Osteocyte (in vitro differentiated cells): ENCODE measurements at places on chromosomes 13 and 19.

DNA sequence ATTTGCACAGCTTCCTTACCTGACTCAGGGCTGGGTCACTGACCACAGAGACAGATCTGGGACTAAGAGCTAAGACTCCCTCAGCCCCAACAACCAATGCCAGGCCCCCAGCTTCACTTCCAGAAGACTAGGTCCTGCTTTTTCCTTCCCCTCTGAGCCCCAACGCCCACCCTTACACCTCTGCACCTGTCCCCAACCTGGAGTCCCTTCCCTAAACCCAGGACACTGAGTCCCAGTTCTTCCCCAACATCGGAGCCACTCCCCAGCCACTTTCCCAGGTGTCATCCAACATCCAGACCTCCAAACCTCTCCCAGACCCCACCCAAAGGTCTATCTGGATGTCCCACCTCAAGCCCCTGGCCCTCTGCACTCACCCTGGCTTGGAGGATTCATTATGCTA is 2.9 kb downstream of the FCER2 start:
- no peak for DNase-seq

GRCh38 chr13:98473135-98473787 is 103.6 kb downstream of the STK24 start:
- DNase-seq = no peak

- DNase-seq = peak; percentile 62
Measured at GRCh38 chr13:110657196-110657595, 41.9 kb downstream of the NAXD start.

DNA sequence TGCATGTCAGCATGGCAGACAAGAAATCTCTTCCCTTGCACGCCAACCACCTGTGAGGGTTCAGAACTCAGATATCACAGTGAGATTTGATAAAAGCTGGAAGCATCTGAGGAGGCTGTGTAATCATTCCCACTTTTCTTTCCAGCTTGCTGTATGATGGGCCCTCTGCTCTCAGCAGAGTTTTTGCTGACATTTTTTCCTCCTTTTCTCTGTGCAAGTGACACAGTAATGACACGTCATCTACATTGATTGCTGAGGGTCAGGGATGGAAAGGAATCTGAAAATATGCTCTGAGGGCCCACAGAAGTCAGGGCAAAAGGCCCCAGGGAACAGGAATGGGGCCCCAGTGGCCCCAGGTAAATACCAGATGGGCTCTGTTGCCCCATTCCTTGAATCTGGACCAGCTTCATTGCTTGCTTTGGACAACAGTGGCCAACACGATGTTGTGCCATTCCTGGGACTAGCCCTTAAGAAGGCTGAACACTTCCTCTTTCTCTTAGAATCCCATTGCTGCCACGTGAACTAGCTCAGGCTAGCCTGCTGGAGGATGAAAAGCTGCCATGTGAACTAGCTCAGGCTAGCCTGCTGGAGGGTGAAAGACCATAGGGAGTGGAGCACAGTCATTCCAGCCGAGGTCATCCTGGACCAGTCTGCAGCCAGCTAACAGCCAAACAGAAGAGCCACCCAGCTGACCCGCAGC is 68.2 kb downstream of the CACNA1A start:
- DNase-seq = no peak

GRCh38 chr19:18109341-18109732 is 11.8 kb downstream of the MAST3 start:
- no peak for DNase-seq

GRCh38 chr19:33426621-33427361 is 53.3 kb downstream of the CEBPG start:
- no peak for DNase-seq

GRCh38 chr19:543910-544608 is at the start of gene GZMM:
TSS of gene GZMM (plus strand) at chr19:544053. CDS start at chr19:544072, 19 bp downstream.
- DNase-seq = no peak
